ENCODE measurements at places on chromosomes 11 and 22.

- DNase-seq, result no peak
Observed at GRCh38 chr11:2869561-2870427, 15.8 kb downstream of the CDKN1C start.

GRCh38 chr22:35315141-35315854 is 15.6 kb downstream of the TOM1 start:
- DNase-seq, result no peak

DNA sequence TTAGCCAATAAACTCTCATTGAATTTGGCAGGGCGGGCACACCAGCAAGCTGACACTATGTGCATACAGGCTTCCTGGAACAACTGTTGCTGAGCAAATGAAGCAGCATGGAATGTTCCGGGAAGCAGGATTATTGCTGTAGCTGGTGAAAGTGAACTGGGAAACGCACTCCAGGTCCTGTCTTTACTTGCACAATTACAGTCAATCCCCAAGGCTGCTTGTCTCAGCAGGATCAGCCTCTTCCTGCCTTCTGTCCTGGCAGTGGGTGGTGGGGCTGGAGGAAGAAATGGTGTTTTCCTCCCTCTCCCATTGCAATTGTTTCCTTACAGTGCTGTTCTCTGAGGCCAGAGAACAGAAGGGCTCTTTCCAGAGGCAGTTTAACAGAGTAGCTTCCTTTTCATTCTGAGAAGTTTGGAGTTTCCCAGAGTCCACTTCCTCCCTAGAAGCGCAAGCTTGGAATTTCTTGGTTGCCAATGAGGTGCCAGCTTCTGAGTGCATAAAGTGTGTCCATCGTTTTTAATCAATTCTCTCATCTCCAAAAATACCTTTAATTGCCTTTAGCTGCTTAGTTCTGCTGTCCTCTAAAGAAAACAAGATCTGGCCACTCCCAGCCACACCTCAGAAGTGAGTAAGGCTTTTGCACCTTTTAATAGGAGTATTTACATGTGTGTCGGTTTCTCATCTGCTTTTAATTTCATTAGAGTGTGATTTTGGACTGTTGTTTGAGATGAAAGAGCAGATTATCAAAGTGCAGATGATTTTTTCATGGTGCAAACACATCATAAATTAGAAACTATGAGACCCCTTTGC is 19.9 kb downstream of the CD44 start:
- DNase-seq, result peak; percentile 80

- DNase-seq, result no peak
Observed at GRCh38 chr22:25111579-25112517, 87.8 kb upstream of the CRYBB3 start.
